ENCODE measurements at places on chromosomes 7 and 10.

- DNase-seq, result peak; percentile 10
Observed at GRCh38 chr7:23012908-23013714, 819 bp downstream of the HYCC1 start.

DNA sequence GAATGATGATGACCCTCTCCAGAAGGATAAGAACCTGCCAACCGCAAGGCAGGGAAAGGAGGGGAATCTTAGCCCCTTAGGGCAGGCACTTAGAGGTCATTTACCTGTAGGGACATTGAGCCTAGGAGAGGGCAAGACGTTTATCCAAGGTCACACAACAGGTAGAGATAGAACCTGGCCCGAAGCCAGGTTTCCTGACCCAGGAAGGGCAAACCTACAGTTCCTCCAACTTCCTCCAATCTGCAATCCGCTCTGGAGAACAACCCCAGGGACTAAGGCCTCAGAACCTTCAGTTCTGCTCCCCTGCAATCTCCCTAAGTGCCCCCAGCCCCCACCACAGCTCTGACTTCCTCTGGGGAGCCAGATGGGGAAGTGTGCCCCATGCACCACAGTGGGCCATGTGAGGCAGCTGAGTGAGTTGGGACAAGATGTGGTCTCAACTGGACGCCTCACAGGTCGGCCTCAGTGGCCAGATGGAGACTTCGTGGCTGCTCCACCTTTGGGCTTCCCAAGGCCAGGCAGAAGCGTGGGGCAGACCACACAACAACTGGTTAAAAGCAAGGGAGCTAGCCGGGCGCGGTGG, 1.4 kb upstream of the PSAP start:
- DNase-seq, result peak; percentile 81

DNA sequence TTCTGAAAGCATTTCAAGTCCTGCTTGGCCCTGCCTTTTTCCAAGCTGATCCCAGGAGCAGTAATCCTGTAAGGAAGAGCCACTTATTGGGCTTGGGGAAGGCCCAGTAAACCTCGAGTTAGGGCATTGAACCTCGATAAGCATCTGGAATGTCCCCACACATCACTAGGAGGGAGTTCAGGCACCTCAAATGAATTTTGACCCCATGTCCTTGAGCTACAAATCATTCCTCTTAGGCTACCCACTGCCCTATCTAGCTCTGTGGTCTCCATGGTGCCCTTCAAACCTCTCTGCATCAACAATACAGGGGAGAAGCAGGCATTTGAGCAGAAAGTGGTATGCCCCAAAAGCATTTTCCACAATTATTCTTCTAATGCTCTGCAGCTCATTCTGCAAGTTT, 33.7 kb downstream of the ZNF503 start:
- DNase-seq, result no peak

DNA sequence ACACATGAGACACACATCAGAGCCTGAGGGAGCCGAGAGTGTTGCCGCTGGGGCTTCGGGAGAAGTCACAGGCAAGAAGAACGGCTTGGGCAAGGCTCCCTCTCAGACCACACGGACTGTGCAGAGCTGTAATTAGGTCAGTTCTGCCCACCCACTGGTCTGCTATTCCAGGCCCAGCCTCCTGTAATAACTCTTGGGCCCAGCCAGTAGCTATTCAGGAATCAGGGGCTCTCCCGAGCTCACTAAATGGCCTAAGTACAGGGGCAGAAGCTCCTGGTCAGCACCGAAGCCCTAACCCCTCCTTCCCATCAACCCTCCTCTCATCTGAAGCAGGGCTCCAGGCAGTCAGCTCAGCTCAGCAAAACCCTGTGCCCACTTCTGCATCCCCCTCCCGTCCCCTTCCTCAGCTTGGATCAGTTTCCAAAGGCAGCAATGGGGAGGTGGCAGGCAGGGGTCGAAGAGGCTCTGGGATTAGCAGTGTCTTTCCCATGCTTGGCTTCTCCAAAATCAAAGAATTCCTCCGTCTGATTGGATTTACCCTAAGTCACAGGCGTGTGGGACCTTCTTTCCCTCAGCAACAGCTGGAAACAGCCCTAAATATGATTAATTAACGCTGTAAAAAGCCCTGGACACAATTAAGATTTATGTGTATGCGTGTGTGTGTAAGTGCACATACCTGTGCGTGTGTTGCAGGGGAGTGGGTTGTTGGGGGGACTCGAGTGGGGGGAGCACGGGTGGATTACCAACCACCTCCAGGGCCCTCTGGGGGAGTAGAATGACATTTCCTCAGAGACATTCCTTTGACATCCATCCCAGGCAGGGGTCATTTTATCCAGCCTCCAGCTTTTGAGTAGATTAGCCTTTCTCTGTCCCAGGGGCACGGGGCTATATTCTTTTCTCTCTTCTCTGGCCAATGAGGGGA, 48.4 kb upstream of the BTRC start:
- no peak for DNase-seq

GRCh38 chr10:97921581-97922021, 72.0 kb downstream of the GOLGA7B start:
- DNase-seq, result no peak

DNA sequence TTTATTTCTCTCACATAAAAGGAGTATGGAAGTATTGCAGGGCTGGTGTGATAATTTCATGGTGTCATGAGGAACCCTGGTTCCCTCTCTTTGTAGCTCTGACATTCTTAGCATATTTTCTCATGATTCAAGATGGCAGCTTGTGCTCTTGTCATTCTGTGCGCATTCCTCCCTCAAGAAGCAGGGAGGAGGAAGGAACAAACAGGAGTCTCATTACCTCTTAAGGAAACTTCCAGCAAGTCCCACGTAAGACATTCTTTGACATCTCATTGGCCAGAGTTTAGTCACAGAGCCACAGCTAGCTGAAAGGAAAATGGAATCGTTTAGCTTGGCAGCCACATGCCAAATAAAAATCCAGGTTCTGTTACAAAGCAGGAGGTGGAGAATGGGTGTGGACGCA, 546.8 kb downstream of the LRMDA start:
- no peak for DNase-seq
